ENCODE measurements at places on chromosomes 2 and 18.

GRCh38 chr2:101630224-101630949, 67.1 kb upstream of the MAP4K4 start:
- no peak for DNase-seq

- DNase-seq, result no peak
These were observed 69.2 kb downstream of the RNF152 start for GRCh38 chr18:61823595-61823994.

GRCh38 chr2:117723888-117724434, 90.5 kb upstream of the DDX18 start:
- no peak for DNase-seq

DNA sequence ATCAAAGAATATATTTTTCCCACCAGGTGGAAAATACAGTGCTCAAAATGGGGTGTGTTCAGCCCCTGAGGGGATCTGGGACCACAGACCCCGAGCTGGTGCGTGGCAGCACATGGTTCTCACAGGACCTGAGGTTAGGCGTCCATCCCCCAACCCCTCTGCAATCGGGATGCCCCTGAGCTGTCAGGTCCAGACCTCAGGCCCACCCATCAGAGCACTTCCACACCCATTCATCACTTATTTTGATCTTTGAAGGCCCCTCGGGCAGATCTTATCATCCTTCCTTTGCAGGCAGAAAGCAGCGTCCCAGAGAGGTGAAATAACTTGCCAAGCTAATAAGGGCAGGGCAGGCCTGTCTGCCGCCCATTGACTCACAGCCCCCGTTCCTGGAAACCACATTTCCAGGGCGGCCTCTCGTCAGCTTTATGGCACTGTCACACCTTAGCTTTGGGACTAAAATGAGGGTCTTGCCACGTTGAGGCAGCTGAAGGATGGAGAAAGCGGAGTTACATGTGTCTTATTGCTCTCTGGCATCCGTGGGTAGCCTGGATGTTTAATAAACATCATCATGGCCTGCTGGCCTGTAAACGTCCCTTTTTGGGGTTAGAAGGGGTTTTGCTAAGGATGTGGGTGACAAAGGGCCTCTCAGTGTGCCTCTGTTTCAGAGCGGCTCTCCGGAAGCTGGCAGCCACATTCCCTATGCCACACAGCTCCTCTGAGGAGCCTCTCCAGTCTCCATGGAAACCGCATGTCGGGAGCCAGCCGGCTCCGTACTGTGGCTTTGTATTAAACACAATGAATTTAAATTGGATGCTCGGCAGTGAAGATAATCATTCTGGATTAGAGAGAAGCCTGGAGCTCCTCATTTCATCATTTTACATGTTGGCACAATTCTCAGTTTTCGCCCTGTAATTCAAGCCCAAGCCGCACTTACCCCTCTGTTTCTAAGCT, 58.3 kb upstream of the MAPRE3 start:
- DNase-seq, result peak; percentile 93

- DNase-seq, result no peak
These were observed 34.4 kb upstream of the PARD3B start for GRCh38 chr2:204510709-204511420.

DNA sequence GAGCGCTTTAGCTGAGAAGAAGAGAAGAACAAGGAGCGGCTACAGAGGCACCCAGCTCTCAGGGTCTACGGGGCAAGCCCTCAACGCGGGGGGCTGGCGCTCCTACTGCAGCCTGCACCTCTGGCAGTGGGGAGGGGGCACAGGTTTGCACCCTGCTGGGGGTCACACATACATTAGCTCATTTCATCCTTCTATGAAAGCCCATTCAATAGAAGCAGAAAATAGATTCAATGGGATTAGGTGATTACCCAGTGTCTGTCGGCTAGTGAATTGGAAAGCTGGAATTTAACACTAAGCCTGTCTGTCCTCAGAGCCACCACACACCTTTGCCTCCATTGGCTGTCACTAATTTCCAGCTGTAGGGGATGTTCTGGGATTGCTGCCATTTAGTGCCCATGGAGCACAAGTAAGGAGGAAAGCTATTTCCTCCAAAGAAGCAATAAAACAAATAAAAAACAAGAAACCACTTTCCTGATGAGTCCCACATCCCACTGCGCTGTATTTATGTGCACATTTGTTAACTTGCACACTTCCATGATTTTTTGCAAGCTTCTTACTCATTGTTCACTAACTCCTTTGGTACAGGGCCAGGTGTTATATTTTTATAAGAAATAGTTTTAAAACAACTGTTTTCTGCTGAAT, 319.6 kb upstream of the REV1 start:
- DNase-seq, result no peak

DNA sequence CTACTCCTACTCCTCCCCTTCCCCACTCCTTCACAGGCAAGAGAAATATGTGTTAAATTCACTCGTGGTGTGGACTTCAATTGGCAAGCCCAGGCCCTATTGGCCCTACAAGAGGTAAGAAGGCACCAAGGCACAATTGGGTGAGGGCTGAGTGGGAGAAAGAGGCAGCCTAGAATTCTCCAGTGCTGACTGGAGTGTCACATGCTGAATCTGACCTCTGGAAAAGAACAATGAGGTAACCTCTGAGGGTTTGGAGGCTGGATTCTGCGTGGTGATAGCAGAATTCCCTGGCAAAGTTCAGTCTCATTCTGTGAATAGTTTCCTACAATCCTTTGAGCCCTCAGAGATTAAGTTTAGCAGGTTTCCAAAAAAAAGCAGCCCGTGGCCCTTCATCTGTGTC, 6.9 kb downstream of the CENPA start:
- no peak for DNase-seq

GRCh38 chr2:54503192-54503591, 47.1 kb downstream of the SPTBN1 start:
- peak; percentile 40 for DNase-seq

- no peak for DNase-seq
These were observed 26.4 kb downstream of the WDFY1 start for GRCh38 chr2:223918671-223919134.

- no peak for DNase-seq
These were observed 40.0 kb downstream of the FN1 start for GRCh38 chr2:215395687-215396460.

DNA sequence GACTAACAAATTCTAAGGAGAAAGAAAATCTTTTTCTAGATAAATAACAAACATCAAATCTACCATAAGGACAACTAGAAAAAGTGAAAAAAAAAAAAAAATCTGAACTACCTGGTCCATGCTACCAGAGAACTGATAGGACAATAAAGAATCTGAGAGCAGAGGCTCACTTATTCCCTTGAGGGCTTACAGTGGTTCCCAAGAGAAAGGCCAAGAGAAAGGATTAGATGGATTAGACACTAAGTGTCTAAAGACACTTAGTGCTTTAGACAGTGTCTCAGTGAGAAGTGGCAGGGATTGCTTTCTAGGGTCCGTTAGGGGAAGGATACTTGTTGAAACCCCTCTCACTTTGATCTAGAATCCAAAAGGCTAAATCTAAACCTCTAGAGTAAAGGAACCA, 78.2 kb downstream of the COA5 start:
- DNase-seq, result no peak

- DNase-seq, result no peak
These were observed 29.4 kb upstream of the IGFBP2 start for GRCh38 chr2:216603884-216604245.

DNA sequence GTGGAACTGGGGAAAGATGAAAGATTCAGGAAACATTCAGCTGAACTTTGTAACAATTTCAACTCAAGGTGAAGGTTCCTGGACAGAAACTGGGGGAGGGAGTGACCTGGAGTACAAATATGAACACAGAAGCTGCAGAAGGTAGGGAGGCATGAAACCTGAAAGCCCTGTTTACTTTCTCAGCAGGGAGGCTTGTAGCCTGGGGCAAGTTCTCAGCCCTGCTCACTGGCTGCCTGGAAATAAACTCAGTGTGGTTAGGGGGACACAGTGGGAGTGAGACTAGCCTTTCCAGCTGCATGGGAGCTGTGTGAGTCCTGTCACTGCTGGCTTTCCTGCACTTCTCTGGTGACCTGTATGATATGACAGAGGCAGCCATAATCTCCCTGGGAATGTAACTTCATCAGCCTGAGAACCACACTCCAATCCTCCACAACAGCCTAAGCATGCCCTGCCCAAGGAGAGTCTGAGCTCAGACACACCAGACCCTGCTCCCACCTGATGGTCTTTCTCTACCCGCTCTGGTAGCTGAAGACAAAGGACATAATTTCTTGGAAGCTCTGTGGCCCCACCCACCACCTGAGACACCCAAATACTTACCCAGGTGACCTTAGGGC, 77.0 kb downstream of the ZSWIM2 start:
- no peak for DNase-seq

GRCh38 chr2:181131584-181131983, 151.2 kb downstream of the UBE2E3 start:
- no peak for DNase-seq

GRCh38 chr2:28155627-28156026, 237.0 kb upstream of the FOSL2 start:
- no peak for DNase-seq

- no peak for DNase-seq
These were observed 7.2 kb upstream of the POLE4 start for GRCh38 chr2:74951211-74951754.

DNA sequence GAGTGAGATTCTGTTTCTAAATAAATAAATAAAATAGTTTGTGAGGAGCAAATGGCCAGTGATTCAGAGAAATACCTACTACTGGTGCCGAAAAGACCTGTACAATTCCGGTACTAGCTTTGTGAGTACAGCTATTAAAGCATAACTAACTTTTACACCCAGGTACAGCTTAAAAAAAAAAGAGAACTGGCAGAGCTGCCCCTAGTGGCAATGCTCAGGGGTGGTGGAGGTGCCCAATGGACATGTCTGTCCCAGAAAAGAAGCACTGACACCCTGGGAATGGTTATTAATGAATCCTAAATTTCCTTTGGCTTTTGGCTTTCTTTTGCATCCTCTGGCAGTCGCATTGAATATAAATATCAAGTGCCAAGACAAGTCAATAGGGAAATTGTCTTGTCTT, 87.0 kb downstream of the LIPG start:
- DNase-seq, result no peak

DNA sequence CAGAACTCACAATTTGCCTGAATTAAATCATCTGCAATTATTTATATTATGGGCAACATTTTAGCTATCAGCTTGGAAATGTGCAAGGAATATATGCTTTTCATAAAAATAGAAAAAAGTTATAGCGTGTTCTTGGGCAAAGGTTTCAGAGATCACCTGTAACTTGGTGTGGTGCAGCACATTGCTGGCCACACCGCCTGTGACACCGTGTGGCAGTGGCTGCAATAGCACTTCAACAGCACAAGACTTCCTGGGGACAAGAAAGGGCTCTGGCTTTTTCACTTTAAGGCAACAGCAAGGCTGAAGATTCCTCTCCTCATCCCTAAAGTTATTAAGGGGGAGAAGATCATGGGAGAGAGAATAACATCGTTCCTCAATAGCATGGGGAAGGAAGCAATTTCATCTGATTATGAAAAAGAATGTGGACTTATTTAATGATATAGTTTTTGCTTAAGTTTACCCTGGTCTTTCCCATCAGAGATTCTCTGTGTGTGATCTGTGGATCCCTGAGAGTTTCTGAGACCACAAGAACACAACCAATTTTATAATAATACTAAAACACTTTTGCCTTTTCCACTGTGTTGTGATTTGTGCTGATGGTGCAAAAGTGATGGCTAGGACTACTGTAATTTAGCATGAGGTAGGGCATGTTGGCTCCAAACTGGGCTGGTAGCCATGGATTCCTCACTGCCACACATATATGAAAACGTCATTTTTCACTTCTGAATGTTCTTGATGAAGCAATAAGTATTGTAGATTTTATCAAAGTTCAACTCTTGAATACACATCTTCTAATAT, 15.0 kb upstream of the SERPINB3 start:
- no peak for DNase-seq

DNA sequence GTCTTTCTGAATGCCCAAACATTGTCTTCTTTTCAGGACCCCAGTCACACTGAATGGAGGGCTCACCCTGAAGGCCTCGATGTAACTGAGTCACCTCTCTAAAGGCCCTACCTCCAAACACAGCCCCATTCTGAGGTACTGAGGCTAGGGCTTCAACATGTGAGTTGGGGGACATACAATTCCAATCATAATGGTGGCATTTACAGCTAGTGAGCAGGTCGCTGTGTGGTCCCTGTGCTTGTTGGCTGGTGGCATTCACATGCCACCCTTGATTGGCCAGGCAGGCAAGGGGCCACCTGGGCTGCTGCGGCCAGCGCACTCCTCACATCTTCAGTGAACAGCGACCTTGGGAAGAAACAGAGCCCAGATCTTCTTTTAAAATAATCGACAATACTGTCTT, 30.7 kb downstream of the AMER3 start:
- DNase-seq, result no peak

DNA sequence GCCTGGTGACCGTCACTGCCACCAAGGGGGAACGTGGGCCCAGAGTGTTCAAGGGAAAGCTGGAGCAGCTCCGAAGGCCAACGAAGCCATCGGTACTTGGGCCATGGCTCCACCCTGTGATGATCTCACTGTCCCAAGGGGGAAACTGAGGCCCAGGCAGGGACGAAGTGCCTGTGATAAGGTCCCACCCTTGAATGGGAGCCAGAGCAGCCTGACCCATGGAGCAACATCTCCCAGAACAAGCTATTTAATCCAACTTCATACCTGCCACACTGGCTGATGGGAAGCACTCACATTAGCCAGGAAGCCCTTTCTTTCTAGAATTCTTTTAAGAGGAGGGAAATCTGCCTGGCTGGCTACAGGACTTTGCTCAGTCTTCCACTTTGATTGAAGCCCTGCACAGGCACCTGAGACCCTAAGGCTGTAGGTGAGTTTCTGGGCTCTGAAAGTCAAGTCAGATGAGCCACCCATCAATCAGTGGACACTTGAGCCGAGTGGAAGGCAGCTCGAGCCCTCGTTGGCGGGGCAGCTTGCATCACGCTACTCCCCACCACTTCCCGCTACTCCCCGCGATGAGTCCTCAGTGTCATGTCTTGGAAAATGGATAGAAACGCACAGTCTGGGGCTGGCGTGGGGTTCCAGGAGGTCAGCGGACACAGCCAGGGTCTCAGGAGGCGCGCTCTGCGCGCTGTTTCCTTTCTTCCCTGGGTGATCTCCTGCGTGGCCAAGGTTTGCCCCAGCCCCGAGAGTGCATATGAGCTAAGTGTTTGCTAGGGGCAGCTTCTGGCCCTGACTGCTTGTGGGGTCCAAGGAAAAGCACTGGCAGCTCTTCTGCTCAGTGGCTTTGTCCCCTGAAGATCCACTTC, 2.5 kb upstream of the HS6ST1 start:
- DNase-seq, result no peak

DNA sequence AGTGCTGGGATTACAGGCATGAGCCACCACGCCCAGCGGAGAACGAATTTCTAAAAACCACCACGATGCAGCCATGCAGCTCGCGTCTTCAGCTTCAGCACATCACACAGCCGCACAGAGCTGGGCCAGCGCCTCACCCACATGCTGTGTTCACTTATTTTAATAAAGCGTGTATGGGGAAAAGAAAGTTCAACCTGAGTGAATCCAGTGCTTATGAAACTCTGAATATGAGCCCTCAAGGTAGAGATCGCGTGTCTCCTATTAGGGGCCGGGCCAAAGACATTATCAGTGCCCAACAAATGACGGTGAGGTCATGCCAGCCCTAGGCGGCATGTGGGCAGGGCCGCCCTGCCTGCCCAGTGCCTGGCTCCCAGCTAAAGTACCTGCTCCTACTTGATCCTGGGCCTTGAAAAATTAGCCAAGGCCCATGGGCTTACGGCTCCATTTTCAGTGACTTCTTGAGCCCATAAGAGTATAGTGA, 44.3 kb downstream of the SPRED2 start:
- no peak for DNase-seq

GRCh38 chr2:197386242-197386641, 48.6 kb downstream of the SF3B1 start:
- DNase-seq, result no peak

Data from globus pallidus (tissue), 1 donor.